ENCODE measurements at places on chromosomes 2 and 18. TPM values are rescaled to one million over a fixed set of nuclear protein-coding genes. Genes with fewer than 3 reads are reported as not detected.

- DNase-seq, result no peak
Measured at GRCh38 chr18:77095391-77096371, 36.9 kb downstream of the MBP start.

DNA sequence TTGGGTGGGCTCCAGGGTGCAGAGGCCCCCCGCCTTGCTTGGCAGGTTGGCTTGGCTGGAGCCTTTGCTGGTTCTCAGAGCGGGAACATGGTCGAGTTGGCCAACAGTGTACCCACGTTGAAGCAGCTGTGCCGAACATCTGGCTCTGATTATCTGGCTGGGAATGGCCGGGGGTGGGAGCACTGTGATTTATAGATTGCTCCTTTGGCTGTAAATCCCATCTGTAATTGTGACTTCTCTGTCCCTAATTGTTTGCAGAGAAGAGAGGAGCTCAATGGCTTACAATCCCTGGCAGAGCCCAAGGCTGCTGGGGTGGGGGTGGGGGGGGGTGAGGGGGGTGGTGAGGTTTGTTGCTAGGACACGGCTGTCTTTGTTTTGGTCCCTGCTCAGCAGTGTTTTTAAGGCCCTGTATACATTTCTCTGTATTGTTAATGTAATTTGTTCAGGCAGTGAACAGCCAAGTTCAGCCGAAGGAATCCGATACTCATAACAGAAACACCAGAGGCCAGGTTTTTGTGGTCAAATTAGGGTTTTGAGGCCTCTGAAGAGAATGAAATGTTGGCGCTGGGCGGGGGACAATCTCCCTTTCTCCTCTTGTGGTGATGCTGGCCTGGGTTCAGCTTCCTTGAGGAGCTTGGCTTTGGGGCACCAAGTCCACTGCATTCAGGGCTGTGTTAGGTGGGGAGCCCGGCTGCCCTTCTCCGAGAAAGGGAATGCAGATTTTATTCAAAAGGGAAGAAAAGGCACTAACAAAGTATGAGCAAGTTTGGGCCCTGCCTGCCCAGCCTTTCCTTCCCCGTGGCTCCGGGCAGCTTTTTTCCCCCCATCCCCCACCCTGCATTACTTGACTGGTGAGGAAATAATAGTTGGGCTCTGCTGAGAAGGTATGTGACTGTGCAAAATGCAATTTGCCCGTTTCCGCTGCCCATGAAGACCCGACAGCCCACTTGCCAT lies 82.5 kb downstream of the TCF7L1 start:
- no peak for DNase-seq

DNA sequence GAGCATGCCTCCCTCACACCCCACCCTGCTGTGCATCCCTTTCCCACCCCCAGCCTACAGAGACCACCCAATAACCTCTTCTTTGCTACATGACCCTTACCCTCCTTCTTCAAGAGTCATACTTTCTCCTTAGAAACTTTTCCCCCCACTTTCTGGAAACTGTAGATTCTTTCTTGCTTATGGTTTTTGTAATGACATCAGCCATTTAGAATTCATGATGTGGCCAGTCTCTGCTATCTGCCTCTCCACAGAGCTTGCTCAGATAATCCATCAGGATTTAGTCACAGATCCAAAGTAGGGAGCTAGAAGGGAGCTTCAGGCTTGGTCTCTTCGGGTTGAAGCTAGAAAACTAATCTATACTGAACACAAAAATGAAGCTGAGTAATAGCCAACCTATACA lies 36.5 kb downstream of the GALM start:
- no peak for DNase-seq

DNA sequence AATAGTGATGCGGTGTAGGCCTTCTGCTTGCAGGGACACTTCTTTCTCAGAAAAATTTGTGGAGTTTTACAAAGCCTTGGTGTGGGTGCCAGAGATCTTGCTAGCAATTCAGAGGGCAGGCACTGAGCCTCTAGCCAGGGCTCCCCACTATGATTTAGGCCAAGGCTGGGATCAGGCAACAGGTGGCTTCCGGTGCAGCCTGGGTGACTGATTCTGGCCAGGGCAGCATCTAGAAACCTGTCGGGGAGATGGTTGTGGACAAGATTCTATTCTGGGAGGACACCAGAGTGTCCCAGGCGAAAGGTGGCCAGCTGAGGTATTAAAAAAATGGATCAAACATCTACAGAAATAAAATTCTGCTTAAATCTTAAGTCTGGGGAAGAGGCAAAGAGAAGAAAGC lies 21.5 kb upstream of the TNP1 start:
- no peak for DNase-seq

GRCh38 chr2:224847961-224848850 lies 132.0 kb upstream of the CCDC195 start:
- DNase-seq, result no peak

GRCh38 chr2:227717687-227718567 lies at the start of gene SLC19A3:
SLC19A3 (minus strand) TSS chr2:227718028; CDS start chr2:227702318, 15,710 bp downstream.
- peak; percentile 73 for DNase-seq

Gene HNRNPA3
- 88.2 TPM for total RNA-seq

Gene UGT1A10
- not detected for total RNA-seq

Gene EFR3B
- 5.5 TPM for total RNA-seq

Gene NYAP2
- total RNA-seq, result not detected
